ENCODE measurements at places on chromosomes 16 and 17.
A peak's percentile ranks its signal among the peaks of the same experiment; 100 is the strongest.

DNA sequence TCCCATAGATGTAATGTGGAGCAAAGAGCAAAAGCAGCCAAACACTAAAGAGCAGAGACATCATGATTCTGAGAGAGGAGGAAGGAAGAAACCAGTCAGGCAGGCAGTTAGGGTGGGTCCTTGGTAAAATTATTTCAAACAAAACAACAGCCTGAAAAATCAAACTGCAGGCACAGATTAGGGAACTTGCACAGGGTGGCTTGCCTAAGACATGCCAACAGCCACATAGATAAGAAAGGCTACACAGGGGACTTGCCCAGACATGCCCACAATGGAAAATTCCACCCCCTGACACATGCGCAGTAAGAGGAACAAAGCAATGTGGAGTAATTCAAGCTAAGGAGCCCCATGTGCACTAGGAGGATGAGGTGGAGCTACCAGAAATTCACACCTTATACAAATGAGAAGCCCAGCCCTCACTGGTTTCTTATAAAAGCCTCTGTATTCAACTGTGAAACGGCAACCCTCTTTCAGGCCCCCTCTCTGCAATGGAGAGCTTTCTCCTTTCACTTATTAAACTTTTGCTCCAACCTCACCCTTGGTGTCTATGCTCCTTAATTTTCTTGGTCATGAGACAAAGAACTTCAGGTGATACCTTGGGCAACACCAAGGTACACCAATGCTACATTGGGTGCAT is 7.3 kb upstream of the GAS7 start:
- DNase-seq: no peak

- DNase-seq: peak; percentile 83
Measured at GRCh38 chr17:5249615-5250014, 15.0 kb upstream of the SCIMP start.

DNA sequence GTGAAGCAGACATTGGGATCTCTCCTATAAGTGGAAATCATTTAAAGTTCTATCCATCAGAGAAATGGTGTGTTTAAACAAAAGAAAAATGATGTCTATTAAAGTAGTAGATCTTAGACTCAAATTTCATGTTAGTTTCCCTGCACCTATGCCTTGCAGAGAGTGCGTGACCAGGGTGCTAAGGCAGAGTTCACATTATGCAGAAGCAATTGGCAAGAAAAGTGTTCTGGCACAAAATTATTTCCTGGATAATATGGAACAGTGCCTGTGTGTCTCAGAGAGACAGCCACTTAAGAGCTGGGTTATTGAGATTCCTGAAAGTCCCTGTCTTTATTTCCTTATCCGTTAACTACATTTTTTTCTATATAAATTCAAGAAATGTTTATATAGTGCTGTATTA is 457.0 kb downstream of the CDH8 start:
- no peak for DNase-seq

DNA sequence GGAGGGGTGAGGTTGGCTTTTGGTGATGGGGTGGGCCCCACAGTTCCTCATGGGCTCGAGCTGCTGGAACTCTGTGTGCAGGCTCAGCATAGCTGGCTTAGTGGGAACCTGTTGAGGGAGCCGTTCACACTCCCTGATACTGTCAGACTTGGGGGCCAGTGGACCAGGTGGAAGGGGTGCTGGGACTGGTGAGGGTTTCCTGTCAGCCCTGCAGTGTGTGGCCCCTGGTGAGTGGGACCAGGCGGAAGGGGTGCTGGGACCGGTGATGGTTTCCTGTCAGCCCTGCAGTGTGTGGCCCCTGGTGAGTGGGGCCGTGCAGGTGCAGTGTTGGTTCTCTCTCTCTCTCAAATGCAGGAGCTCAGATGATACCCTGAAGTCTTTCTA is 45.1 kb upstream of the ZNF750 start:
- DNase-seq: peak; percentile 59

GRCh38 chr17:78665952-78666920 is 89.0 kb upstream of the DNAH17 start:
- peak; percentile 61 for DNase-seq

- no peak for DNase-seq
Measured at GRCh38 chr16:4089811-4090301, 26.4 kb downstream of the ADCY9 start.

DNA sequence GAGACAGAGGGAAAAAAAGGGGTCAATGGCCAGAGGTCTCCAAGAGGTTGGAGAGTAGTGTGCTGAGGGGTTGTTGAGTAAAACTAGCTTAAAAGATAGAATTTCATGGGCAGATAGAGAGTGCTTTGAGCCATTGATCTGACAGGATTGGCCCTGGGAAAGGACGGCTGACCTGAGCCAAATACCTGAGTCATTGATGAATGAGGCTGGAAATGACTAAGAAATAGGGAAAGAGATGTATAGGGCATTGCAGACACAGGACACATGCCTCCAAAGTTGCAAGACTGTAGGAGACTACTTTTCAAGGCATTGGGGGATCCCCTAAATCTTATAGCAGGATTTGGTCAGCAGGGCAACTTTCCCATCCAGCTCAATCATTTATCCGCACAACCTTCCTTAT is 168.7 kb downstream of the ABCC12 start:
- DNase-seq: no peak

DNA sequence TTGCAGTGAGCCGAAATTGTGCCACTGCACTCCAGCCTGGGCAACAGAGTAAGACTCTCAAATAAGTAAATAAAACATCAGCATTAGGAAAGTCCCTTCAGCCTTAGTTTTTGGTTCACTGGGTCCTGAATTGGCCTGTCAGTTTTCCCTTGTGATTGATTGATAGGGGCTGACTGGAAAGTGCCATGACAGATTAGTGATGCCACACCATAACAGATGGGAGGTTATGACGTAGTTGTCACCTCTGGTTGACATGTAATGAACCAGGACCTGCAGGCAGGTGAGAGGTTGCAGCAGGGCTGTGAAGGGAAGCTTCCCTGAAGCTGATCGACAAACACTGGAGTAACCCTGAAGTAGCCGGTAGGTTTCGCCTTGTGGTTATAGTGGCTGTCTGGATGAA is 41.8 kb downstream of the CDH3 start:
- DNase-seq: no peak

DNA sequence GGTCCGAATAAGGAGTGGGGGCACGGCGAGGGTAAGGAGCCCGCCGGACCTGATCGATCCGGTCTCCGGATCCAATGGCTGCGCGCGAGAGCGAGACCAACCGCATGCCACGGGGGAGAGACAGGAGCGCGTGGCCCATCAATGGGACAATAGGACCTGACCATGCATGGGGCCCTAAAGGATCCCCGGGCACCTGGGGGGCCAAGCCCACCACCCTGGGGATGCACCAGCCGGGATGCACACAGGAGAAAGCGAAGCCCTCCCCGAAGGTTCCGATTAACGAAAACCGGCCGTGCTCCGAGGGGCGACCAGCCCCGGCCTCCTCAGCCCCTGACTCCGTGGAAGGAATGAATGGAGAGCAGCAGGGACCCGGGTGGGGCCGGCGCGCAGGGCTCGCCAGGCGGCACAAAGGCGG is 525 bp downstream of the JPT1 start:
- DNase-seq: no peak

DNA sequence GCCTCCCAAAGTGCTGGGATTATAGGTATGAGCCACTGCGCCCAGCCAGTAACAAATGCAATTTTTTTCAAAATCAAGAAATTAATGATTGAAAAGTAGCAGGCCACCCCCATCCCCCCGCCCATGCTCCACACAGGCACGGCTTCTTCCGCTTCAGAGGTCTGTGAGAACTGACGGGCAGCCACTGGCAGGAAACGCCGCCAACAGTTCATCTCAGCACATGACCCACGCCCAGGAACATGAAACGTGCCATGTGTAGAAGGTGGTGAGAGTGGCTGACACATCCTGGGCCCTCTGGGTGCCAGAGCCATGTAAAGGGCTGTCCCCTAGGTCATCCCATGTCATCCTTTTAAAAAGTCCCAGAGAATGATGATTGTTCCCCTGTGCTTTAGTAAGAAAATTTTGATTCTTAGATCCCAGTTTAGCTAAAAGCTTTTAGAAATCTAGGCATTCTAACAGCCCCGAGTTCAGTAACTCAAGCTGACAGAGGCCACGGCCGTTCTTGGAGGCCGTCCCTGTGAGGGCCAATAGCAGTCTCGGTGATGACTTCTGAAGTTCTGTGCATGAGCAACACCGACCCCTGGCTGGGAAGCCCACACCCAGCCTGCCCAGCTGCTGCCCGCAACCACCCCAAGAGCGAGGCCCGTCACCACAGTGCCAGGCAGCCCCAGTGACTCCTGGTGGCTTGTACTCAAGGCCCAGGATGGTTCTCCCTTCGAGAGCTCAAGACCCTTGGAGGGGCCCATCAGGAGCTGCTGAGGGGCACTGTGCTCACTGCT is 52.1 kb downstream of the KLHDC4 start:
- peak; percentile 70 for DNase-seq

GRCh38 chr17:34547453-34548063 is 31.8 kb upstream of the TMEM132E start:
- DNase-seq: no peak

DNA sequence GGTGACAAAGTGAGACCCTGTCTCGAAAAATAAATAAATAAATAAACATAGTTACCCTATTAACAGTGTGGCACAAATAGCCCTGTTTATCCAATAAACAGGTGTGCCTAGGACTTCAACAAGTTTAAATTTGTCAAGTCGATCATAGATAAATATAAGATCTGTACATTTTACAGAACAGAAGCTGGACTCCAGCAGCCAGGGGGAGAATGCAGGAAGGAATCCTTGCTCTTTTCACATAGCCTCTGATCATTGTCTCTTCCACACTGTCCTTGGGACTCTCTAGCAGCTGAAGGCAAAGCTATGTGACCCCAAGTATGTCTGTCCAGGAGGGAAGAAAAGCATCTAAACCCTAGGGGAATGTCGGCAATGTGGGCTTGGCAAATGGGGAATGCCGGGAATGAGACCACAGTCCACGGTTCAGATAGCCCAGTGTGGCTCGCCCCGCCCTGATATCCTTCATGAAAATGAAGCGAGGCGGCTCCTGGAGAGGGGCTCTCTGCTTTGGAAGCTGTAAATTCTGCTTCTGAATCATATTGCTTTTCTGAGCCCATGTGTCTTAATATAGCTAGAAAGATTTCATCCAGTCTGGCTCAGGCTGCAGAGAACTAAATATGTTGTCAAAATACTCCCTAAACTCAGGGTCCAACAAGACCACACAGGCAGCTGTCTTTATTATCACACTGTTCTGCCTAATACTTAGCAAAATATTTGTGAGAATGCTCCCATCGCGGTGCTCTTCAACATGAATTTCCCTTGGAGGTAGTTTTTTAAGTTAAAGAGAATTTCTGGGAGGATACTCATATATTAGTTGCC is 24.9 kb upstream of the GRB2 start:
- DNase-seq: no peak

All from CD4-positive, alpha-beta T cell treated with Interleukin-21 for 1 hour (primary cell).